ENCODE measurements at places on chromosomes 6 and 20. TPM values are rescaled to one million over a fixed set of nuclear protein-coding genes. Genes with fewer than 3 reads are reported as not detected.

DNA sequence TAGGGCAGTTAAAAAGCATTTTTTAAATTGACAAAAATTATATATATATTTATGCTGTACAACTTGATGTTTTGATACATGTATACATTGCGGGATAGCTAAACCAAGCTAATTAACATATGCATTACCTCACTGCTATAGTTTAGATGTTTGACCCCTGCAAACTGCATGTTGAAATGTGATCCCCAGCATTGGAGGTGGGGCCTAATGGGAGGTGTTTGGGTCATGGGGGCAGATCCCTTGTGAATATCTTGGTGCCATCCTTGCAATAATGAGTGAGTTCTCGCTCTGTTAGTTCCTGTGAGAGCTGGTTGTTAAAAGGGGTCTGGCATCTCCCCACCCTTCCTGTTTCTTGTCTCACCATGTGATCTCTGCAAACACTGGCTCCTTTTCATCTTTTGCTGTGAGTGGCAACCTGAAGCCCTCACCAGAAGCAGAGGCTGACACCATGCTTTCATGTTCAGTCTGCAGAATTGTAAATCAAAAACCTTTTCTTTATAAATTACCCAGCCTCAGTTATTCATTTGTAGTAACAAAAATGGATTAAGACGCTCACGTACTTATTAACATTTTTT lies 111.8 kb downstream of the MCHR2 start:
- no peak for DNase-seq

PFDN6 gene
- total RNA-seq, result 225 TPM

GRCh38 chr20:23272176-23273029 lies 78.2 kb upstream of the NXT1 start:
- no peak for DNase-seq

DNA sequence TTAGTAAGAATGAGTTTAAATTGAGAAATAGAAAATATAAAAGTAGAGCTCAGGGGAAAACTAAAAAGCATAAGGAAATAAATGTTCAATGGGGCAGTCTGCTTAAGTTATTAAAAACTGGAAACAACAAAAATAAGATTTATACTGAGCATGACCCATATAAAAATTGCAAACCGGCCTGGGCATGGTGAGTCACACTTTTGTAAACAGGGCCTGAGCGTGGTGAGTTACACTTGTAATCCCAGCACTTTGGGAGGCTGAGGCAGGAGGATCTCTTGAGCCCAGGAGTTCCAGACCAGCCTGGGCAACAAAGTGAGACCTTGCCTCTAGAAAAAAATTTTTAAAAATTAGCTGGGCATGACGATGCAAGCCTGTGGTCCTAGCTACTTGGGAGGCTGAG lies 74.6 kb downstream of the TMEM244 start:
- DNase-seq, result peak; percentile 15

- no peak for DNase-seq
Observed at GRCh38 chr6:28794175-28795002, 129.4 kb downstream of the TRIM27 start.

DNA sequence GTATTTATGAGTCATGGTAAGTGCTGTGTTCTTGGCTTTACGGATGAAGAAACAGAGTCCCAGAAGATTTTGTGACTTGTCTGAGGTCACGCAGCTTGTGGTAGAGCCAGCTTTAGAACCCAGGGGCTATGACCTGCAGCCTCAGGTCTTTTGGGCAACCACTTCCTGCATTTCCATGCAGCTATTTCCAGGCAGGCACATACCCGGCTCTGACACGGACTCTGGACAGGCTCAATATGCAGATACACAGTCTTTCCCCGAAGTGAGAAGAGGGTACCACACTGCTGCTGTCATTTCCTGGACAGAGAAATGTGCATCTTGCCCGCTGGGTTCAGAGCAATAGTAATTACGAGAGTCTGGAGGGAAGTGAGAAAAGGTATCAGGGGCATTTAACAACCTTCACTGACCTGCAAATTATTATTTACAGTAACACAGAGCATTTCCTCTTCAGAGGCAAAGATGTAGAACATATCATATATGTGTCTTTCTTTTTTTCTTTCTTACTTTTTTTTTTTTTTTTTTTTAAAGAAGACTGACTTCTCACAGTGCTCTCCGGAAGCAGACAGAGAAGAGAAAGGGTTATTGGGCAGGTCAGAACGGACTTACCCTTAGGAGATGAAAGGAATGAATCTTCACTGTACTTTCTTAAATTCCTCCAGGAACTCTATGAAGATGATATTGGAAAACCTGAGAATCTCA lies 185.1 kb downstream of the CLIC5 start:
- DNase-seq, result peak; percentile 11

BPIFA1 gene
- not detected for total RNA-seq

OOEP gene
- total RNA-seq, result not detected
